ENCODE measurements at places on chromosomes 6 and 20. TPM values are rescaled to one million over a fixed set of nuclear protein-coding genes. Genes with fewer than 3 reads are reported as not detected.

DNA sequence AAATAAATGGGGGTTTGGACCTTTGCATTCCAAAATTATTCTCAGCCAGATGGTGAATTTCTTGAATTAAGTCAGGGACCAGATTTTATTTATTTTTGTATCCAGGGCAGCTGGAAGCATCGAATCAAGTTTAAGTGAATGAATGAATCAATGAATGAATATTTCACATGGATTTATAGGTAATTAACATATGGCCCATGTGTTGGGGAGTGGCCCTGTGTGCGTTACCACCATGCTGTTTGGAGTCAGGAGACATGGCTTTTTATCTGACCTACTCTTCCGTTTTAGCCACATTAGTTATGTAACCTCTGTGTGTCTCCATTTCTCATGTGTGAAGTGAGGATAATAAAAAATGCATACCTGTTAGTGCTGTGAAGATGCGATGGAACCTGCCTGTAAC, 213.5 kb downstream of the CDH26 start:
- DNase-seq: no peak
- H3K36me3 ChIP-seq: no peaks in the 10 kb centered on the region
- H3K27me3 ChIP-seq: no peaks in the 10 kb centered on the region
- no peak overlapping the region for H3K4me3 ChIP-seq

The COL9A3 gene
- total RNA-seq: not detected

GRCh38 chr6:118313208-118313607, 234.9 kb upstream of the PLN start:
- H3K4me3 ChIP-seq: no peak overlapping the region
- H3K27ac ChIP-seq: no peak overlapping the region
- H3K27me3 ChIP-seq: no peaks in the 10 kb centered on the region
- H3K36me3 ChIP-seq: no peaks in the 10 kb centered on the region
- H3K4me1 ChIP-seq: no peaks in the 10 kb centered on the region
- no peak for DNase-seq

DNA sequence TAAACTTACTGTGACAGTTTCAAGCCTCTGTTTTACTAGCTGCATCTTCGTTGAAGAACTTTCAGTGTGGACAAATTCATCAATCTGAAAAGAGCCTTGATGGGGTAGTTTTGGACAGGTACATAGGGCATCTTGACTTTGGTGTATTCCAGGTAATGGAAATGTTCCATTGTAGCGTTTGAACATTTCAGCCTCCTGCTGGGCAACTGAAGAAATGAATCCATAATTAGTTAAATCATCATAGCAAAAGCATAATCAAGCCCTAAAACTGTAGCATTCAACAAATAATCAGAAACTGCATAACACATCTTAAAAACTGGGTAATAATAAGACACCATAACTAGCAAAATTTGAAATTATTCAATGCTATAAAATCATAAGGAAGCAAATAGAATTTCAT, 86.2 kb downstream of the AHI1 start:
- no peak for DNase-seq
- no peaks in the 10 kb centered on the region for H3K4me1 ChIP-seq
- H3K27me3 ChIP-seq: no peaks in the 10 kb centered on the region
- H3K27ac ChIP-seq: no peak overlapping the region
- no peaks in the 10 kb centered on the region for H3K36me3 ChIP-seq

The CENPQ gene
- total RNA-seq: 1.3 TPM

The OPN5 gene
- total RNA-seq: not detected

GRCh38 chr6:68139130-68139529, 496.0 kb upstream of the ADGRB3 start:
- DNase-seq: no peak
- no peak overlapping the region for H3K27ac ChIP-seq
- no peak overlapping the region for H3K4me3 ChIP-seq

DNA sequence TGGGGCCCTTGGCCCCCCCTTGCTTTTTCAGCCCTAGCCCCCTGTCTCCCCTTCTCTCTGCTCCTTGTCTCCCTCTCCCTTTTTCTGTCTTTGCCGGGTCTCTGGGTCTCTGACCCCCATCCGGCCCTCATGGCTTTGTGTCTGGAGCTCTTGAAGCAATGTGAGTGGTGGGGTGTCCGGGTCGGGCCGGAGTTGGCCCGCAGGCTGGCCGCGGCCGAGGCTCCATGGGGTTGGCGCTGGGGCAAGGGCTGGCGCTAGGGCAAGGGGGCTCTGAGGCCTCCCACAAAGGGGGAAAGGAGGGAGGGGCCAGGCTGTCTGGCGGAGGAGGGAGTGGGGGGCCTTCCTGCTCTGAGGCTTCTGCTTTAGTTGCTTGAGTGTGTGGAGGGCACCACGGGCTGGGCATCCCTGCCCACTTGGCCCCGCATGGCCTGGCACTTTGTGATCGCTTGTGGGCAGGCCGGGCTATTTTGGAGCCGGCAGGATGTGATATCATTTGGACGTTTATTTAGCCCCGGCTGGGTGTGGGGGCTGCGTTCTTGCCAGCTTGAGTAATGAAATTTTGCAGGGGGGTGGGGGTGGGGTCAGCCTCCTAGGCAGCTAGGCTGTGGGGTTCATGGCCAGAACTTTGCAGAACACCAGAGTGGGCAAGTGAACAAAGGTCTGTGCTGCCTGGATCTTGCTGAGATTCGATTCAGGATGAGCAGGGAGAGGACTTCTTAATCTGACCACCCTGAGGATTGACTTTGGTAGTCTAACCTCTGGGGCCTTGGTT, 78.7 kb upstream of the MYL9 start:
- no peaks in the 10 kb centered on the region for H3K36me3 ChIP-seq
- no peak for DNase-seq
- no peaks in the 10 kb centered on the region for H3K27me3 ChIP-seq
- peak overlapping the region; percentile 80 for H3K4me3 ChIP-seq
- H3K4me1 ChIP-seq: peaks cover 64% of the 10 kb centered on the region

DNA sequence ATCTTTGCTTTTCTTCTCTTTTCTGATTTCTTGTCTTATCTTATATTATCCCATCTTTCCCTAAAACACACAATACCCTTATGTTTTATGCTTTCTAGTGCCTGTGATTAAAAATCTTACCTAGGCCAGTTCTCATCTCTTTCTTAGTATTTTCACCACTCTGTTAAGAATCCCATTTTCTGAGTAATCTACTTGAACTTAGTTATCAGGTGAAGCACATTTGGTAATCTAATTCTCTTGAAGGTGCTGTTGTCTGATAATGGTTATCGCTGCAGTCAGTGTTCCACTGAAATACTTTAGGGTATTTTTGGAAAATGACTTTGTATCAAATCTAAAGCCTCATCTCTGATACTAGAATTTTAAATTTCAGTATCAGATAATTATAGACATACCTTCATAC, 192.5 kb upstream of the MAN1A1 start:
- no peaks in the 10 kb centered on the region for H3K36me3 ChIP-seq
- H3K4me3 ChIP-seq: no peak overlapping the region
- no peak overlapping the region for H3K27ac ChIP-seq
- H3K27me3 ChIP-seq: peaks cover 9% of the 10 kb centered on the region
- no peaks in the 10 kb centered on the region for H3K4me1 ChIP-seq
- no peak for DNase-seq

GRCh38 chr6:112480553-112480952, 133.4 kb downstream of the RFPL4B start:
- H3K4me1 ChIP-seq: no peaks in the 10 kb centered on the region
- H3K36me3 ChIP-seq: no peaks in the 10 kb centered on the region
- no peak overlapping the region for H3K27ac ChIP-seq
- no peak for DNase-seq

GRCh38 chr20:49672096-49672664, 41.5 kb downstream of the B4GALT5 start:
- no peaks in the 10 kb centered on the region for H3K27me3 ChIP-seq
- DNase-seq: no peak
- peaks cover 53% of the 10 kb centered on the region for H3K4me1 ChIP-seq

The PPIL4 gene
- 40.8 TPM for total RNA-seq

- no peak overlapping the region for H3K27ac ChIP-seq
- no peak overlapping the region for H3K4me3 ChIP-seq
- DNase-seq: no peak
- no peaks in the 10 kb centered on the region for H3K36me3 ChIP-seq
- peaks cover 58% of the 10 kb centered on the region for H3K27me3 ChIP-seq
Observed at GRCh38 chr6:125759184-125759902, 9.9 kb downstream of the HEY2 start.

The PIGT gene
- 137 TPM for total RNA-seq

DNA sequence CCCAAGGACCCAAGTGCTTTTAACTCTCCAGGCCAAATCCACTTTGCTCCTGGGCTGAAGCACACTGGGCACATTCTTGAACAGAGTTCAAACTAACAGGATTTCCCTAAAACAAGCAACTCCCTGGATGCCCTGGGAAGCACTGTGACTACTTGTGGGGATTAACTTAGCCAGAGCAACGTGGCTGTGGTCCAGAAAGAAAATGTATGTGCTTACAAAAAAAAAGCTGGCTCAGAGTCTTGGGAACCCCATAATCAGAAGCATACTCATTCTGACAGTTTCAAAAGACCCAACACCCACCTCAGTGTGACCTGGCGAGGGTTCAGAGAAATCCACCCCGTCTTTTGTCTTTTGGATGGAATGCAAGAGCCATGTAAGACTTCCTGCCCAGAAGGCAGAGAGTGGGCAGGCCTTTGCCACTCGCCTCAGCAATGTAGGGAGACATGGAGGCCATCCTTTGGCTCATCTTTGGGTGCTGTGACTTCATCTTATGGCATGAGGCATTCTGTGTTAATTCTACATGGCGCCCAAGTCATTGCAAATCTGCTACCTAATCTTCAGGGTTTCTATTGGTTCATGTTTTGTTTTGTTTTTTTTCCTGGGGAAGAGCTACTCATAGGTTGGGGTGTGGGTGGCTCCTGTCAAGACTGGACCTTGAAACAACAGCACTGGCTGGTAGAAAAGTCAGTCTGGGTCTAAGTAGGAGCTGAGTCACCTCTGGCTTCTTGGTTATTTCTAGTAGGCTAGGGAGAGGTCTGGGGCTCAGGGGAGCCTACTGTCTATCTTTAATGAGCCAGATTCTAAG, 248.6 kb upstream of the SUPT3H start:
- H3K36me3 ChIP-seq: no peaks in the 10 kb centered on the region
- H3K4me3 ChIP-seq: no peak overlapping the region
- H3K27me3 ChIP-seq: no peaks in the 10 kb centered on the region
- no peak overlapping the region for H3K27ac ChIP-seq

Data from CD4-positive, CD25-positive, alpha-beta regulatory T cell (primary cell).